ENCODE measurements at places on chromosomes 4 and X.

- no peak for DNase-seq
Measured at GRCh38 chr4:56995525-56995924, 16.8 kb downstream of the POLR2B start.

- DNase-seq, result no peak
Measured at GRCh38 chrX:75273483-75273882, 402 bp upstream of the UPRT start.

DNA sequence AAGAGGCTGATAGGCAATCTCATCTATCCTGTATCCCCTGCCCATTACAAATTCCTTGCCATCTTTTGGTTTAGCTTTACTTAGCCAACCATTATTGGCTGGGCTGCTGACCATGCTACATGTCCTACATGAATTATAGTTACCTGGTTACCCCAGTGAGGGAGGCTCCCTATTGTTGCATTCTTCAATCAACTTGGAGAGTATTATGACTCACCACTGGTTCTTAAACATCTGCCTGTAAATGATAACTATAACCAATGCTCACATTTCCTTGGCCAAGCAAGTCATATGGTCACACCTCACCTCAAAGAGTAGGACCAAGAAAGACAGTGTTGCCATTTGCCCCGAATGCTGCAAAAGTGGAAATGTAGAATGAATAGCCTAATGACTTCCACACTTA lies 297.6 kb downstream of the IL15 start:
- DNase-seq, result no peak

DNA sequence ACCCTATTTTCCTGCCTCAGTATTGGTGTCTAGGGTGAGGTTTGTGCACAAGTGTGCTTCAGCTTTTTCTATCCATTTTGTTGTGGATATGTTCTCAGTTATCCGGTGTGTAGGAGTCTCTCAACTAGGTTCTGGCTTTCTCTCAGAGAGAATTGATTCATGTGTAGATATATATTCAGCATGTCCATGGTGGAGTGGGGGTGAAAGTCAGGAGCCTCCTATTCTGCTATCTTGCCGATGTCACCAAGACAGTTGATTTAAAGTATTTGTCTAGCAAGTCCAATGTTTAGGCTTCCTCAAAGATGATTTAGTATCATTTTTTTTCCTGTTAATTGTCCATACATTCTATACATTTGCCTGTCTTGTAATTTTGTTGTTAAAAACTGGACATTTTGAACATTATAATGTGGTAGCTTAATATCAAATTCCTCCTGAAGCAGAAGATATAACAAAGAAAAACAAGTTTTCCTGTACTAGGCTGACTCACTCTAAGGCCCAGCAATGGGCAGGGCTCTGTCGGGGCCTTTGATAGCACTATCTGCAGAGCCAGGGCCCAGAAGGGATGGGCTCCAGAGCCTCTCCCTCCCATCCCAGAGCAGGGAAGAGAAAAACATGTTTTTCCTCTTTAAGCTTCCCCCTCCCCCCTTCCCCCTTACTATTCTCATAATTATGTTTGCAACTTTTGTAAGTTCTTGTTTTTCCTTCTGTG lies 37.6 kb downstream of the GLUD2 start:
- DNase-seq, result no peak

DNA sequence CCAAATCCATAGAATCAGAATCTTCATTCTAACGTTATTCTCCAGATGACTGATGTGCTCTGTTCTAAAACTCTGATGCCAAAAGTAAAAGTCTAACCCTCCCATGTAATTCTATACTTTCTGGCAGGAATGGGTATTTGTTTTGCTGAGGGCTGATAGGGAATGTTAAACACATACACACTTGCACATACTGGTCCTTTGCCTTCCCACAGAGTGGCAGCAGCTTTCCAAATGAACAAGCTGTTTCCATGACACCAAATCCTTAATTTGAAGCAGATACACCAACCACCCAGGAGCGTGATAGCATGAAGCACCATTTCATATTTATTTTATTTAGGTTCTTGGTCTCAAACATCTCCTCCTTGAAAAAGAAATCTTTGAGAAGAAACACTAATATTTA lies 155.5 kb upstream of the PRDX4 start:
- no peak for DNase-seq

- no peak for DNase-seq
Measured at GRCh38 chr4:138734746-138735145, 280.8 kb upstream of the NOCT start.

DNA sequence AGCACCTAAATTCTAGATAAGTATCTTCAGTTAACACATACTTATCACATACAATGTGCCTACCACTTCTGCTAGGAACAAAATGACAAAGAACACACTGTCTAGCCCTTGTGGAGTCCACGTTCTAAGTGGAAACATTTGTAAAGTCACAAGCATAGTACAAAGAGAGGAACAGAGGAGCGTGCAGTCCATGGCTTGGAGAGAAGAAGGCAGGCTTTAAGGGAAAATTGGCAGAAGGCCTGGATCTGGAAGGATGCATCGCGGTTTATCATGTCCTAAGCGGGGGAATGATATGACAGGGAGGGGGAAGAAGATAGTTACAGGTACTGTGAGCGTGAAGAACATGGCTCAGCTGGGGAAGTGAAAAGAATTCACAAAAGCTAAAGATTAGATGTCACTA lies 218.0 kb downstream of the PRDM5 start:
- no peak for DNase-seq

DNA sequence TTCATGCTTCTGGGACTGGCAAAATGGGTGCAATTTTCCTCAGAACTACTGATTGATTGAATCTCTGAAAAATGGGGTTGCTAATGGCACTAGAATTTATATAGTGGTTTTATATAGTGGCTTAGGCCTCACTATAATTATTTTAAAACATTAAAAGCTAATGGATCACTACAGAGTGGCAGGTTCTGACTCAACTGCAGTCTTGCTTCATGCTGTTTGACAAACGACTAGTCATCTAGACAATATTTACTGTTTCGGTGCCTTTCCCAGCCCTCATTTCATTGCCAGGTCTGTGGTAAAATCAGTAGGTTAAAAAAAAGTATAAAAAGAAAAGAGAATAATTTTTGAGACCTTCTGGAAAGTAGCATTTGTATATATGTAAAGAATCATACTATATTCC lies 352.8 kb upstream of the ATOH1 start:
- no peak for DNase-seq

DNA sequence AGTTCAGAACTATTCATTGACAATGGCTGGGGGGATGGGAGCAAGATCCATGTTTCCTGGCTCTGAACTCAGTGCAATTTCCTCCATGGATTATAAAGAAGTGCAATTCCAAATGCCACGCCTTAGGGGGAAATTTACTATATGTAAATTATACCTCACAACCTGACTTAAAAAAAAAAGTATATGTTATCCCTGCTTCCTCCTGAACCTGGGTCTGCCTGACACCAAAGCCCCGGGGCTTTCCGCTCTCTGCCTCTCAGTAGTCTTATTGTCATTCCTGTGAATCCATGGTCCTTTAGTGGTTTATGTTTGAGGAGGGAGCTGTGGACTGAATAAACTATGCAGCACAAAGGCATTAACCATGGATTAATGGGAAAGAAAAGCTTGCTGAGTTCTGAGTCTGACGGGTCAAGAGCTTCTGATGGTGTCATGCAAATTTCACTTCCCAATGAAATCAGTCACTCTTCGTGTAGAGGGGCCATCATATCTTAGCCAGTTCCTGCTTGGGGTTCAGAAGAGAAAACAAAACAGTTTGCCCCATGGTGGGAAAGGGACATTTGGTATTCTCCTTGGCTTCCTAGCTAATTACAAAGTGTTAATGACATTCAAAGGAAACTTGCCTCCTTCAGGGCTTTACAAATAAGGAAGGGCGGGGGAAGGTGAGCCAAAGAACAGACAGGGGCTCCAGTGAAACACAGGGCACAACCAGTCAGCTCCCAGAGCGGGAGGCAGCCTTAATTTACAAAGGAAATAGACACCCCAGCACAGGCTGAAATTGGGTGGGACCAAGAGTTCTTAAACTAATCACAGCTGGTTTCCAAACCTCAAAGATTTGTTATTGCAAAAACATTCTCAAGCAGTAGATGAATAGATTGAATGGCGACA lies 14.3 kb downstream of the FAM9C start:
- DNase-seq, result no peak

GRCh38 chr4:173767650-173768049 lies 237.6 kb upstream of the HAND2 start:
- DNase-seq, result no peak

DNA sequence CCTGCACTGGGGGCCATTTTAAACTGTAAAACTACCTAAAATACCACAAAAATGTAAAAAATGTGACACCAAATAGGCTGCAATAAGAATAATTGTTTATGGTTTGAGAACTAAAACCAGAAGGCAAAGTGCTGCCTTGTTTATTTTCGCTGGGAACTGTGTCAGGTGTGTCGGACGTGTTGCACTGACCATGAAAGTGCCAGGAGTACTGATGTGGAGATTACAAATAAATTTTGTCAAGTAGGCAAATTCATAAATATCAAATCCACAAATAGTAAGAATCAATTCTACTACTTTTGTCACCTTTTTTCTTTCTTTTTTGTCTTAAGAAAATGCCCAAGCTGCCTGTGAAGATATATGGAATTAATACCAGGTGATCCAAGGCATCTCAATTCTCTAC lies 37.7 kb downstream of the PAPSS1 start:
- DNase-seq, result no peak

DNA sequence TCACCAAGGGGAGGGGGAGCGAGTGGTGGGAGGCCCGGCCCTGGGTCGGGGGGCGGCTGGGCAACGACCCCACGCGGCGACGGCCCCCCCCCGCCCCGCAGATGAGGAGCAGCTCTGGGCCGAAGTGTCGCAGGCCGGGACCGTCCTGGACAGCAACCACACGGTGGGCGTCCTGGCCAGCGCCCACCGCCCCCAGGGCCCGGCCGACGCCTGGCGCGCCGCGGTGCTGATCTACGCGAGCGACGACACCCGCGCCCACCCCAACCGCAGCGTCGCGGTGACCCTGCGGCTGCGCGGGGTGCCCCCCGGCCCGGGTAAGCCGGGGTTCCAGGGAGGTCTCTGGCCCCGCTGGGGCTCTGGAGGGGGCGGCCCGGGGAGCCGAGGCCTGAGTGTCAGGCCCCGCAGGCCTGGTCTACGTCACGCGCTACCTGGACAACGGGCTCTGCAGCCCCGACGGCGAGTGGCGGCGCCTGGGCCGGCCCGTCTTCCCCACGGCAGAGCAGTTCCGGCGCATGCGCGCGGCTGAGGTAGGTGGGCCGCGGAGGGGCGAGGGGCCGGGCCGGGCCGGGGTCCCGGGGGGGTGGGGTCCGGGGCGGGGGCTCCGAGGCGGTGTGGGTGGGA lies 8.7 kb upstream of the FGFRL1 start:
- DNase-seq, result no peak

DNA sequence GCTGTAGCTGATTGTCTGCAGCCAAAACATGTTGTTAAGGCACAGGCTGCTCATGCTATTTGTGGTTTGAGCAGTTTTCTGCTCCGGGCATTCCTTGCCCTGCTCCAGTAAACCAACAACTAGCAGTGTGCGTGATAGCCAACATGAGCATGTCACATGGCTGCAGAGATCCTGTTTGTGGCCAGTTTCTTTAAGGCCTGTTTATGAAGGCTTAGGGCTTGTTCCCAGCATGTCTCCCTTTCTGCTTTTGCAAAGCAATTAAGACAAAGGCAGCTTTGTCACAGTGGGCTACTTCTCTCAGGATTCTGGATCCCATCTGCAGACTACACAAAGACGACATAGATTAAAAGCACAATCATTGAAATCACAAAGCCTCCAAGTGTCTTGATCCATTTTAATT lies 160.5 kb downstream of the ZNF518B start:
- DNase-seq, result no peak

GRCh38 chr4:38344929-38345328 lies 319.1 kb upstream of the KLF3 start:
- DNase-seq, result no peak

- DNase-seq, result no peak
Measured at GRCh38 chrX:24956828-24957227, 58.9 kb downstream of the ARX start.

GRCh38 chr4:166104623-166105022 lies 231.6 kb downstream of the TLL1 start:
- no peak for DNase-seq

DNA sequence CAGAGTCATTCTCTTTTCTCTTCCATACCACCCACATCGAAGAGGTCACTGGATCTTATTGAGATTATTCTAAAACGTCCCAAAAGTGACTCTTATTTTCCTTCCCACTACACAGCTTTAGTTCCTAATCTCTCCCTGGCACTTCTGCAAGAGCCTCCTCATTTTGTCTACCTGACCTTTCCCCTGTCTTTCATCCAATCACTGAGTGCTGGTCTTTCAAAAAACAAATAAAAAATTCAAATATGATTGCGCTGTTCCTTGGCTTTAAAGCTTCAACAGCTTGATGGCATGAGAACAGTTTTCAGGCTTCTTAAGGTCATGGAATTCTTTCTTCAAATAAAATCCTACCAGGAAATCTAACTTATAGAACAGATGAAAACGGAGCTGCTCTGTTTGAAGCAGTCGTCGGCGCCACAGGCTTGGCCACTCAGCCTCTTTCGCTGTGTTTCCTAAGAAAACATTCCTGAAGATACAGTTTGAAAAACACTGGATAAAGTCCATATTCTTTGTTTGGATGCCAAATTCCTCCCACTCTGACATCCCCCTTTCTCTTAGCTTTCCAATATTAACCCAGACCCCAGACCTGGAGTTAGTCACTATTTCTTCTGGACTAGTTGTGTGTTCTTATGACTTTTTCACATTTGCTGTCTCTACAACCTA lies 12.5 kb downstream of the SYTL5 start:
- no peak for DNase-seq

- no peak for DNase-seq
Measured at GRCh38 chr4:158624889-158625478, 46.7 kb downstream of the C4orf46 start.

DNA sequence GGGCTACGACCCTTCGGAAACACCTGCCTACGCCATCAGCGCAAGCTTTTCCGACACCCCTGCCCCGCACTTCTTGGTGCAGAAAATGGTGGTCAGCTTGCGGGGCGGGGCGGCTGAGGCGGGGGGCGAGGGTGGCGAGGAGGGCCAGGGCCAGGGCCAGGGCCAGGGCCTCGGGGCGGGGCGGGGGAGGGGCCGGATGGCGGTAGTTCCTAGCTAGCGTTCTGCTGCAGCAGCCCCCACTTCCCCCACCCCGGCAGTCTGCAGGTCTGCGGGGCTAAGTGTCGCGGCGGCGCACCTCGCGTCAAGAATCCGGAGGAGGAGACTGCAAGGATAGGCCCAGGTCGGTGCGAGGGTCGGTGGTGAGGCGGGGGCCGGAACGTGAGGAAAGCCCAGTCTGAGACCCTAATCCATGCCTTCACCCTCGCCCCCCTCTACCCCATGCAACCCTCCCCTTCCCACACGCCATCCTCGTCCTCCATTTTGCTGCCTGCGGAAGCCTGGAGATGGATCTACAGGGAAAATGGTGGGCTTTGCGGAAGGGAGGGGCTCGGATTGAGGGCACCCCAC lies 600 bp downstream of the BEX4 start:
- DNase-seq, result peak; percentile 41

GRCh38 chrX:133461231-133461630 lies 45.9 kb upstream of the GPC4 start:
- no peak for DNase-seq

DNA sequence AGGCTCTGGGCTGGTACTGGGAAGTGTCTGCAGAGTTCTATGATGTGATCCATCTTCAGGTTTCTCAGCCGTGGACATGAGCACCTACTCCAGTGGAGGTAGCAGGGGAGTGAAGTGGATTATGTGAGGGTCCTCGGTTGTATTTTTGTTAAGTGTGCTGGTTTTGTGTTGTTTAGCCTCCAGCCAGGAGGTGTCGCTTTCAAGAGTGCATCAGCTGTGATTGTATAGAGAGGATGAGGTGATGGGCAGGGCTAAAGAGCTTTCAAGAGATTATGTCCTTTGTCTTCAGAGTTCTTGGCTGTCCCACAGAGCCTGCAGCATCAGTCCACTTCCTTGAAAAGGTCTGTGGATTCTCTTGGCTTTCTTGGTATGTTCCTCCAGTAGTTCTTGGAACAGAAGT lies 256.6 kb downstream of the STK32B start:
- DNase-seq, result no peak
